ENCODE measurements at places on chromosomes 6 and 20.

- no peak for DNase-seq
These were observed 38.7 kb upstream of the REV3L start for GRCh38 chr6:111521497-111522270.

DNA sequence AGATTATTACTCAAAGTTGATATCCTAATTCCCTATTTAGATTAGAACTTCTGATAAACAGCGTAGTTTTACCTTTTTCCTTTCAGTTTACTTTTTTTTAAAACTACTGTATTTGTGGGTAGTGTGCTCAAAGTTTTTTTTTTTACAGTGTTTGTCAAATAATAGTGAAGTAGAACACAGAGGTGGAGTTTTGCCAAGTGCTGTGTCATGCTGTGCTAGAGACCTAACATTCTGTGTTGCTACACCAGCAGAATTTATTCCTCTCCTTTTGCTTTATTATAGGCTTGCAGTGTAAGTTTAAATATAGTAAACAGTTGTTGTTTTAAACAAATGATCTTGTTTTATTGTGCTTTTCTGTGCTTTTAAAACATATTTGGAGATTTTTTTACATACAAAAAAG lies 125.4 kb downstream of the HIVEP1 start:
- no peak for DNase-seq

GRCh38 chr6:2865694-2866151 lies 24.1 kb upstream of the SERPINB1 start:
- no peak for DNase-seq

GRCh38 chr6:141610741-141611140 lies 522.0 kb upstream of the GJE1 start:
- DNase-seq, result no peak

DNA sequence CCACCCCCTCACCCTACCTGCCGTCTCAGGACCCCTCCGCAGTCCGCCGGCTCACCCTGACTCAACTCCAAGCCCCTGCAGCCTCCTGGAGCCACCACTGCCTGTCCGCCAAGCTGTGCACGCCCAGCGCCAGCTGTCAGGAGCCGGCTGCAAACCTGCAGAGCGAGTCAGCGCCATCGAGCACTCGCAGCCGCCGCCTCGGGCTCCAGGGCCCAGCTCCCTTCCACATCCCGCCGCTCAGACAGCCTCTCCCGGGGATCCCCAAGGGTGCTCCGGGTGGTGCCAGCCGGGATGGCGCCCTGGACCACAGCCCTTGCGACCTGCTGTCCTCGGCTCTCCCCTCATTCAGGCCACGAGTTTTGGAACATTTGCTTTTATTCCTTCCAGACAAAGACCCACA lies 4.3 kb downstream of the TNNC2 start:
- DNase-seq, result no peak
